Calu3 (cell line): ENCODE measurements at places on chromosomes 12 and 14.
A peak's percentile ranks its signal among the peaks of the same experiment; 100 is the strongest.

- no peak for DNase-seq
These were observed 39.6 kb upstream of the SFSWAP start for GRCh38 chr12:131671276-131671675.

- no peak for DNase-seq
These were observed 120.1 kb downstream of the ITPR2 start for GRCh38 chr12:26712892-26713291.

GRCh38 chr12:112846619-112847018, 55.1 kb downstream of the RPH3A start:
- no peak for DNase-seq

DNA sequence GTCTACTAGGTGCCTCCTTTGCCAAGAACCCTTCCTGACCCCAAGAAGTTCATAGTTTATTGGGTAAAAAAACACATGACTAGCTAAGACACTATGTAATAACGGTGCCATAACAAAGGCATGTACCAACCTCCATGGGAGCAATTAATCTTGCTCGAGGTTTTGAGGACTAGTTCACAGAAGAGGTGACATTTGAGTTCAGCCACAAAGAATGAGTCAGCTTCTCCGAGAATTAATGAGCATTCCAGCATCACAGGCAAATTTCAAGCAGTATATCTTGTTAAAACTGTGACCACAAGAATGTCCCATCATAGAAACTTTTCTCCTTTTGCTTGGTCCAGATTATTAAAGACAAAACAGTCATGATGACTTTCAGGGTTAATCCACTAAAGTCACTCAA, 113.0 kb upstream of the RAP1B start:
- no peak for DNase-seq

DNA sequence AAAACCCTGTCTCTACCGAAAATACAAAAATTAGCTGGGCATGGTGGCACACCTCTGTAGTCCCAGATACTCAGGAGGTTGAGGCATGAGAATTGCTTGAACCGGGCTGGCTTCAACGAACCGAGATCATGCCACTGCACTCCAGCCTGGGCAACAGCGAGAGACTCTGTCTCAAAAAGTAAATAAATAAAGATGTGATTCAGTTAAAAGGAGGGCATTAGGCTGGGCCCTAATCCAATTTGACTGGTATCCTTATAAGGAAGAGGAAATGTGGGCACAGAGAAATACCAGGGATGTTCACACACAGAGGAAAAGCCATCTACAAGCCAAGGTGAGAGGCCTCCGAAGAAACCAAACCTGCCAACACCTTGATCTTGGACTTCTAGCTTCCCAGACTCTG, 10.1 kb upstream of the DCAF4 start:
- DNase-seq: no peak

GRCh38 chr12:3047961-3048360, 29.2 kb upstream of the TSPAN9 start:
- DNase-seq: no peak

DNA sequence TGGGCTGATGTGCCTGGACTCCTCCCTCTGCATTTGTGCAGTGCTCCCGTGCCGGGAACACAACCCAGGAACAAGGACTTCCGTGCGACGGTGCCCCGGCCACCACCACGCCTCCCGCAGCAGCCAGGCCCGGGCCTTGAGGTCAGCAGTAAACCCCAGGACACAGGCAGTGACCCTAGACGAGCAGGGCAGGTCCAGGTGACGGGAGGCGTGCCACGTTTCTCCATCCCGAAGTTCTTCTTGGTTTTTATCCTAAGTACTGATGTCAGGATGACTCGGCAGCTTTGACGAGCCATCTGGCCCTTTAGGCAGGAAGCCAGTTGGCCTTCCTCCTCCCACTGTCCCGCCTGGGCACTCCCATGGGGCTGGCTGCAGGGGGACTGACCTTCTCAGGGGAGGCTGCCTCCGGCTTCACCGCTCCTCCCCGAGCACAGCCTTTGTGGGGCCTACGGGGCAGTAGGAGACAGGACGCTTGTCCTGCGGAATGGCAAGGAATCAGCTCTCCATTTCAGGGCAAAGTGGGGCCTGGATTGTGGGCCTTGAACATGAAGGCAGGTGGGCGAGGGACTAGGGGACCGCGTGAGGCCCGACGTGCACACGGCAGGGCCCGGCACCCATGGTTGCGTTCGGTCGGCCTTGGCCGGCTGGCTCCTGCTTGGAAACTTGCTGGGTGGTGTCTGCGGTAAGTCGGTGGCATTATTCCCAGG, 94.1 kb downstream of the FBXL14 start:
- DNase-seq: no peak

DNA sequence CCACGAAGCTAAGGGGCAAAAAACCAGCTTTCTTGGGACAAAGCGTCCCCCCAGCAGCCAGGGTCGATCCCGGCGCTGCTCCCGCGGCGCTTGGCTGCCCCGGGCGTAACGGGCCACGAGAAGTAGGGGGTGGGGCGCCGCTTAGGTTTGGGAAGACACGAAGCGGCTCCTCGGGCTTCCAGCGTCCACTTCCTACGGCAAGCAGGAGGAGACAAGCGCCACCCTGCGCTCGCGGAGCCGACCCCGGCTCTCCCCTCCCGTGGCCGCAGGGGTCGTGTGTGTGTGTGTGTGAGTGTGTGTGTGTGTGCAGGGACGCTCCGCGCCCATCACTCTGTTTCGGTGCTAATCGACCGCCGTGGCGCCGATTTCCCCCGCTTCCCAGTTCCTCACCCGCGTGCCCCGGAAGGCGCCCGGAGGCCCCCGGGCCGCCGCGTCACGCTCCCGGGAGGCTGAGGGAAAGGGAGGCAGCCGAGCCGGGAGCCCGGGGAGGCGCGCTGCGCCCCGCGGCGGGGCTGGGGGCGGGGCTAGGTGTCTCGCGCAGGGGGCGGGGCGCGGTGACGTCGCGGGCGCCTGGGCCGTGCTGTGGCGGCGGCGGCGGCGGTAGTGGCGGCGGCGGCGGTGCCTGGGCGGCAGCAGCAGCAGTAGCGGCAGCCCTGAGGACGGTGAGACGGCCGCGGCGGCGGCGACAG, at the start of gene ERC1:
Gene ERC1 (plus strand): TSS at position 563 of the 689 bp plus-strand sequence. CDS start 36,681 bp downstream, outside the sequence.
- DNase-seq: peak; percentile 92
